Activated CD8-positive, alpha-beta memory T cell treated with anti-CD3 and anti-CD28 coated beads for 4 hours (primary cell): ENCODE measurements at places on chromosomes 7 and 10.

DNA sequence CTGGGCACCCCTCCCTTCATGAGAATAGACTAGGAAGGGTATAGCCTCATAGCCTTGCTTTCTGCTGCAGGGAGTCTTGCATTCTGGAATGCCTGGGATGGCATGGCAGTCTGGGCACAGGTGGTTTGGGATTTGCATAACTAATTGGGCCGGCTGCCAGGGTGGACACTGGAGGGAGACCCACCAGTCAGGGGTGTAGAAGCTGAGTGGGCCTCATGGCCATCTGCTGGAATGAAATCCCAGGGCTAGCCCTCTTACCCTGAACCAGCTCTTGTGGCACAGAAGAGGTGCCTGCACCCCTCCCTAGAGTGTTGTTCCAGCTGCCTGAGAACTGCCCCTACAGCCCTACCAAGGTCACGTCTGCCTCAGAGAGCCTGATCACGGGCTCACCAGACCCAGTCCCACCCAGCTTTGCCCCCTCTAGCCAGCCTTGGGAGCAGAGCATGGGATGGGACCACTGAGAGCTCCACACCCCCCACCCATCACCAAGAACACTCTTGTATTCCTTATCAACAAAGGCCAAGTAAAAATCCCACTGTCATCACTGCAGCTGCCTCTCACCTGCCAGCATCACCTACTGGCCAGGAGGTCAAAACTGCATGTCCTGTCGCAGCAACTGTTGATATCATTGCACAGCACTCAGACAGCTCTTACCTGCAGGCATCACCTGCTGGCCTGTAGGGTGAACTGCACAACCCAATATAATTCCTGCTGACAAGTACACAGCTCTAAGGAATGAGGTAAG is 148.9 kb downstream of the ZEB1 start:
- DNase-seq, result no peak

DNA sequence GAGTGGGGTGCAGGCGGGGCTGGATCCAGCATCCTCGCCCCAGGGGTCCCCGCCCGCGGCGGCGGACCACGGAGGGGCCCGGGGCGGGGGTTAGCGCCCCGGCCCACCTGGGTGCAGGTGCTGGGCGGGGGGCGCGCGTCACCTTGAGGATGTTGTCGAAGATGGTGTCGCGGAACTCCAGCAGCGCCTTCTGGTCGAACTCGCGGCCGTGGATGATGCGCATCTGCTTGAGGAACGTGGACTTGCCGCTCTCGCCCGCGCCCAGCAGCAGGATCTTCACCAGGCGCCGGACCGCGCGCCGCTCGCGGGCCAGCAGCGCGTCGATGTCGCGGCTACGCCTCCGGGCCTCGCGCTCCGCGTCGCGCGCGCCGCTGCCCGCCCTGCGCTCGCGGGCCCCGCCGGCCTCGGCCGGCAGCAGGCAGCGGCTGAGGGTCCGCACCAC is 376 bp downstream of the GNA12 start:
- DNase-seq, result no peak

DNA sequence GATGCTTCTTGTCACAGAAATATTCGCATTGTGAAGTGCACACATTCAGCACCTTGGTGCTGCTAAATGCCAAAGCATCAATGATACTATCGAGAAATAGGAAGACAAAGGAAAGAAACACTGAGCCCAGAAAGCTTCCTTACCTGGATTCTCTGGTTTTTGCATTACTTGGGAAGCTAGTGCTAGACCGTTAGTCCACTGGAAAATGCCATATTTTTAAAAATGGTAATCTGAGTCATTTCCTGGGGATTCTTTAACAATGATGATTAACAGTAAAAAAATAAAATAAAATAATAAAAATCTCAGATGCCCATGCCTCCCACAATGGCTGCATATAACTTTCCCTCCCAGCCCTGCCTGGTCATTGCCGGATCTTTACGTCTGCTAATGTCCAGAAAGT is 420.1 kb upstream of the MGMT start:
- DNase-seq, result no peak

GRCh38 chr10:28838908-28839307 is 161.6 kb downstream of the BAMBI start:
- DNase-seq, result no peak

DNA sequence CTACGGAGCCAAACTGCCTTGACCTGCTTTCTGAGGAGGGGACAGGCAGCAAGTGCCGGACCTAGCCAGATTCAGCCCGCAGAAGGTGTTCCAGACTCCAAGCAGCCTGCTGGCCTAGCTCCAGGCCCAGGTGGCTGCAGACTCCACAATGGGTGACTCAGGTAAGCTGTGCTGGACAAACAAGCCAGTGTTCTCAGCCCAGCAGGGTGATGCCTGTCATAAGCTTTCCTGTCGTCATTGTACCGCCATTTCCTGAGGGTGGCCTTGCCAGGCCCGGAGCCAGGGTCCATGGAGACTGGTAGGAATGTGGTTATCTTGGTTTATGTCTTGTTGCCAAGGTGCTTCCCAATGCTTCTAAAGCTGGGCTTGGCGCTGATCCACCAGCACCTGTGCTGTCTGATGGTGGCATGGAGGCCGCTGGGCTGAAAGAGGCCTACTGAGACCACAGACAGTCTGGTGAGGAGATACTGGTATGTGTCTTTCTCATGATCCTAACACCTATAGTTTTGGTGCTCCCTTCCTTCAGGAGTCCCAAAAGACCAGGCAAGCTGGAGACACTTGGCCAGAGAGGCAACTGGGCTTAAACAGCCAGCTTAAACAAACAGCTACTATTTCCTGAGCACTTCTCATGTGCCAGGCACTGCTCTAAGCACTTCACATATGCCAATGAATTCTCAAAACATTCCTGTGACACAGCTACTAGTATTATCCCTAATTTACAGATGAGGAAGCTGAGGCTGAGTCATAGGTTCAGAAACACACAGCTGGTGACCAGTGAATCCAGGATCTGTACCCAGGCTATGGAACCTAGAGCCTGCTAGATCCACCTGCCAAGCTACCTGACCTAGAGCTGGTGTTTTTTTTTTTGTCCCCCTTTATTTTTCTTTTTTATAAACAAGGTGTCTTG is 42.0 kb downstream of the ZC3HC1 start:
- no peak for DNase-seq

DNA sequence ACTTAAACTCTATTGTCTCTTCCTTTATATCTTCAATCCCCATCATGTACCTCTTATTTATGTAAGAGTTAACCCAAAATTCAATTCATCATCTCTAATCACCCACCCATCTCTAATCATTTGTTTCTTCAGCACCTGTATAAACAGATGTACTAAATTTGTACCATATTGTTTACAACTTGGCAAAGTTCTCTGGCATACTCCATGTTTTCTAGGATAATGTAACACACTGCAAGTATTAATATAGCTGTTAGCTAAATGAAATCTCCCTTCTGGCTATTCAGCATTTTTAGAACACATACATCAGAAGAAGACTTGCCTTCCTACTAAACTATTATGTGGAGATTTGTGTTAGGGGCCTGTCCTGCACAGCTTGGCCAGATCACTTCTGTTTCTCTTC is 33.1 kb downstream of the MALSU1 start:
- no peak for DNase-seq

- no peak for DNase-seq
Observed at GRCh38 chr7:143405173-143406001, 3.3 kb downstream of the EPHA1 start.

GRCh38 chr10:75234683-75235374 is 928 bp downstream of the COMTD1 start:
- DNase-seq, result no peak
